ENCODE measurements at places on chromosomes 6 and 20. TPM values are rescaled to one million over a fixed set of nuclear protein-coding genes. Genes with fewer than 3 reads are reported as not detected.

LYRM4 gene
- 15.7 TPM for total RNA-seq

TPBG gene
- total RNA-seq: 5.9 TPM

RSPH9 gene
- 0.25 TPM for total RNA-seq

HAO1 gene
- not detected for total RNA-seq

TP53TG5 gene
- total RNA-seq: not detected

RSPO3 gene
- total RNA-seq: not detected

ECI2 gene
- total RNA-seq: 66.6 TPM

CST4 gene
- total RNA-seq: not detected

KCNK17 gene
- not detected for total RNA-seq

GRM1 gene
- total RNA-seq: 0.13 TPM

CFB gene
- total RNA-seq: 0.51 TPM

Data from dermis microvascular lymphatic vessel endothelial cell (primary cell).